Temporal lobe (tissue), 4 donors: ENCODE measurements at places on chromosomes 3 and 15. TPM values are rescaled to one million over a fixed set of nuclear protein-coding genes. Genes with fewer than 3 reads are reported as not detected.

The CEP19 gene
- 6.9 TPM for total RNA-seq

The TAMM41 gene
- total RNA-seq: 10.3 TPM

The ARPP21 gene
- total RNA-seq: 224 TPM

The ANKRD63 gene
- total RNA-seq: 0.49 TPM

The STXBP5L gene
- total RNA-seq: 12.3 TPM

The ASB14 gene
- not detected for total RNA-seq

The LRRN1 gene
- 29.7 TPM for total RNA-seq

The PLA2G4E gene
- total RNA-seq: not detected

The MAGEL2 gene
- total RNA-seq: 2.0 TPM

The CDHR4 gene
- total RNA-seq: under 0.01 TPM

The LACTB gene
- total RNA-seq: 13.8 TPM

The KNG1 gene
- total RNA-seq: not detected

The MME gene
- 1.2 TPM for total RNA-seq

The FSD2 gene
- total RNA-seq: not detected

The C3orf62 gene
- 7.4 TPM for total RNA-seq

The LYZL4 gene
- not detected for total RNA-seq

The IL17RB gene
- total RNA-seq: 2.2 TPM

The CNTN4 gene
- total RNA-seq: 70.6 TPM

The ARL8B gene
- total RNA-seq: 75.2 TPM

The ACAN gene
- 0.49 TPM for total RNA-seq

The STX19 gene
- not detected for total RNA-seq

The LRRC31 gene
- not detected for total RNA-seq

The EPHB1 gene
- total RNA-seq: 29.0 TPM

The KCNH8 gene
- 6.6 TPM for total RNA-seq

The NPAP1 gene
- total RNA-seq: 0.49 TPM

The FAM98B gene
- total RNA-seq: 49.7 TPM

The KCNMB3 gene
- total RNA-seq: 1.7 TPM

The MAP1A gene
- 35.2 TPM for total RNA-seq

The PEAK1 gene
- 14.0 TPM for total RNA-seq

The RTP2 gene
- not detected for total RNA-seq

The FOXL2 gene
- not detected for total RNA-seq

The CPNE4 gene
- 7.9 TPM for total RNA-seq

The NR2E3 gene
- not detected for total RNA-seq

The NTRK3 gene
- total RNA-seq: 50.9 TPM

The BNC1 gene
- under 0.01 TPM for total RNA-seq

The PLXNA1 gene
- 61.2 TPM for total RNA-seq

The CFAP20DC gene
- total RNA-seq: 1.2 TPM

The HDC gene
- total RNA-seq: not detected

The INAFM2 gene
- 11.3 TPM for total RNA-seq

The ADGRG7 gene
- under 0.01 TPM for total RNA-seq

The PXYLP1 gene
- 33.7 TPM for total RNA-seq

The NME9 gene
- total RNA-seq: 3.9 TPM
